Hair follicle dermal papilla cell (primary cell): ENCODE measurements at places on chromosomes 4 and X. TPM values are rescaled to one million over a fixed set of nuclear protein-coding genes. Genes with fewer than 3 reads are reported as not detected.

The KIF4A gene
- total RNA-seq: 1.5 and 2.3 TPM in 2 replicates

The ATP2B3 gene
- total RNA-seq: 0.16 TPM in 1 of 2 replicates, not detected in the other

The SLC4A4 gene
- 0.16 and 0.85 TPM in 2 replicates for total RNA-seq

The ITIH6 gene
- total RNA-seq: not detected in 2 replicates

The VCX2 gene
- not detected in 2 replicates for total RNA-seq

The DYNLT3 gene
- total RNA-seq: 45.8 and 59.4 TPM in 2 replicates

The MMRN1 gene
- total RNA-seq: not detected in 2 replicates

The FAM149A gene
- 1.8 and 4.1 TPM in 2 replicates for total RNA-seq

The CLDN2 gene
- not detected in 2 replicates for total RNA-seq

The TLR7 gene
- total RNA-seq: not detected in 2 replicates

The CPE gene
- 70.3 and 99.1 TPM in 2 replicates for total RNA-seq

The MAGEB3 gene
- total RNA-seq: not detected in 2 replicates

The YY2 gene
- total RNA-seq: 1.6 TPM in 2 replicates

The GLUD2 gene
- total RNA-seq: 2.8 and 2.9 TPM in 2 replicates

The MRFAP1 gene
- 74.6 and 92.4 TPM in 2 replicates for total RNA-seq

The HSD17B11 gene
- 28.7 and 40.6 TPM in 2 replicates for total RNA-seq

The TNIP2 gene
- total RNA-seq: 43.8 and 44.5 TPM in 2 replicates

The SLC6A14 gene
- not detected in 2 replicates for total RNA-seq

The CSAG2 gene
- total RNA-seq: not detected in 2 replicates

The SSX2 gene
- not detected in 2 replicates for total RNA-seq

The WNK3 gene
- total RNA-seq: 2.9 and 4.9 TPM in 2 replicates

The MAGEA3 gene
- not detected in 2 replicates for total RNA-seq

The QRFPR gene
- total RNA-seq: not detected in 2 replicates

The FDCSP gene
- total RNA-seq: not detected in 2 replicates

The PWWP3B gene
- total RNA-seq: under 0.01 TPM in 1 of 2 replicates, not detected in the other

The DACH2 gene
- total RNA-seq: not detected in 2 replicates

The EIF2S3 gene
- 249 and 300 TPM in 2 replicates for total RNA-seq

The SRP72 gene
- total RNA-seq: 79.3 and 89.7 TPM in 2 replicates

The COL4A6 gene
- total RNA-seq: 0.16 and 0.36 TPM in 2 replicates

The PGAM4 gene
- total RNA-seq: not detected in 2 replicates

The HS6ST2 gene
- 0.16 TPM in 1 of 2 replicates, not detected in the other for total RNA-seq

The GPR143 gene
- total RNA-seq: not detected in 2 replicates

The TRIM61 gene
- 3.4 and 3.9 TPM in 2 replicates for total RNA-seq

The CTAG2 gene
- total RNA-seq: 1.5 TPM in 1 of 2 replicates, not detected in the other

The RPL36A gene
- 270 and 465 TPM in 2 replicates for total RNA-seq

The PAGE4 gene
- total RNA-seq: not detected in 2 replicates

The ARMCX2 gene
- 86.7 and 111 TPM in 2 replicates for total RNA-seq

The CDKL2 gene
- 4.9 and 5.7 TPM in 2 replicates for total RNA-seq

The ARL9 gene
- 0.32 TPM in 1 of 2 replicates, not detected in the other for total RNA-seq

The PTPN13 gene
- 133 and 200 TPM in 2 replicates for total RNA-seq

The NXF2 gene
- not detected in 2 replicates for total RNA-seq

The TMSB15C gene
- total RNA-seq: 1.9 and 2.9 TPM in 2 replicates

The NPY5R gene
- not detected in 2 replicates for total RNA-seq

The TMEM271 gene
- total RNA-seq: not detected in 2 replicates

The MAGEA9B gene
- total RNA-seq: not detected in 2 replicates

The CLTRN gene
- total RNA-seq: 0.24 TPM in 1 of 2 replicates, not detected in the other

The MXRA5 gene
- 101 and 148 TPM in 2 replicates for total RNA-seq

The FAM241A gene
- total RNA-seq: 1.9 and 2.1 TPM in 2 replicates

The ADH1A gene
- total RNA-seq: not detected in 2 replicates

The SMPX gene
- total RNA-seq: not detected in 2 replicates

The HSD17B13 gene
- not detected in 2 replicates for total RNA-seq

The CYSLTR1 gene
- total RNA-seq: under 0.01 TPM in 1 of 2 replicates, not detected in the other
